ENCODE measurements at places on chromosomes 13 and 19. TPM values are rescaled to one million over a fixed set of nuclear protein-coding genes. Genes with fewer than 3 reads are reported as not detected.

The ZNF226 gene
- 36.1 TPM for polyA plus RNA-seq

The KCNC3 gene
- not detected for polyA plus RNA-seq

The LILRB4 gene
- polyA plus RNA-seq = 0.06 TPM

The POSTN gene
- 241 TPM for polyA plus RNA-seq

The ZNF850 gene
- 1.2 TPM for polyA plus RNA-seq

The ZNF177 gene
- polyA plus RNA-seq = 2.3 TPM

The PNMA8C gene
- 0.19 TPM for polyA plus RNA-seq

The FOSB gene
- 1.7 TPM for polyA plus RNA-seq

The ASPDH gene
- polyA plus RNA-seq = not detected

The TNNI3 gene
- 0.21 TPM for polyA plus RNA-seq

The MYO16 gene
- polyA plus RNA-seq = 0.02 TPM

The ALDH16A1 gene
- 4.3 TPM for polyA plus RNA-seq

The HSPBP1 gene
- 18.5 TPM for polyA plus RNA-seq

The YJEFN3 gene
- polyA plus RNA-seq = 1.2 TPM

The SYMPK gene
- 54.3 TPM for polyA plus RNA-seq

The LGI4 gene
- polyA plus RNA-seq = 0.07 TPM

The PSG7 gene
- 0.10 TPM for polyA plus RNA-seq

The CD209 gene
- polyA plus RNA-seq = not detected

The LAIR1 gene
- polyA plus RNA-seq = not detected

The SPACA4 gene
- polyA plus RNA-seq = not detected

The LMO7 gene
- 76.9 TPM for polyA plus RNA-seq

The MAP1S gene
- polyA plus RNA-seq = 14.3 TPM

The PALM3 gene
- 0.51 TPM for polyA plus RNA-seq

The CYP2F1 gene
- not detected for polyA plus RNA-seq

The NCAN gene
- polyA plus RNA-seq = not detected

The ZNF154 gene
- 7.7 TPM for polyA plus RNA-seq

The UGGT2 gene
- polyA plus RNA-seq = 30.5 TPM

The CGB1 gene
- not detected for polyA plus RNA-seq

The NUP58 gene
- 46.2 TPM for polyA plus RNA-seq

The NRTN gene
- 0.53 TPM for polyA plus RNA-seq

The ZNF534 gene
- polyA plus RNA-seq = 0.04 TPM

The WTIP gene
- 32.1 TPM for polyA plus RNA-seq

The PEAK3 gene
- polyA plus RNA-seq = 0.04 TPM

The NFKBIB gene
- polyA plus RNA-seq = 14.1 TPM

The CACNG6 gene
- polyA plus RNA-seq = 0.17 TPM

The ZFP30 gene
- polyA plus RNA-seq = 4.9 TPM

The FGF21 gene
- not detected for polyA plus RNA-seq

The ATP4A gene
- not detected for polyA plus RNA-seq

The MAB21L1 gene
- 0.07 TPM for polyA plus RNA-seq

The ZIK1 gene
- polyA plus RNA-seq = 4.3 TPM

The COL4A1 gene
- polyA plus RNA-seq = 210 TPM

The FCGBP gene
- polyA plus RNA-seq = 0.04 TPM

All from AG04450 (cell line).